Astrocyte of the spinal cord (primary cell): ENCODE measurements at places on chromosomes 2 and 18.
A peak's percentile ranks its signal among the peaks of the same experiment; 100 is the strongest.

GRCh38 chr2:44759823-44760222 lies 181.7 kb upstream of the SIX3 start:
- no peak for DNase-seq

GRCh38 chr2:143600116-143600515 lies 470.9 kb downstream of the ARHGAP15 start:
- DNase-seq: no peak

GRCh38 chr2:19021100-19021476 lies 337.3 kb downstream of the OSR1 start:
- peak; percentile 89 for DNase-seq

DNA sequence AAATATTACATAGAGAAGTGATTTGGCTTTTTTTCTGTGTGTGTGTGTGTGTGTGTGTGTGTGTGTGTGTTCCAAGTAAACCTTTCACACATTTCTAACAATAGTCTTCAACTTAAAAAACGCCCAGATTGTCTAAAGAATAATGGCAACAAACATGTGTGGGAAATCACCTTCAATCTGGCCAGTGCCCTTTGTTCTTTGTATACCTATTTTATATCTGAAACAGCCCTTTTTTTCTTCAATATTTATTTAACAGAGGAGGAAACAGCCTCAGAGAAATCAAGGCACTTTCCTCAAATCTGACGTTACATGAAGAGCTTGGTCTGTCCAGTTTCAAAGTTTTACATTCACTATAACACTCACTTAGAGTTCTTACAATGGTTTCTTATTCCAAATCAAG lies 25.3 kb downstream of the CCDC195 start:
- DNase-seq: no peak

GRCh38 chr2:108010912-108011591 lies 24.7 kb downstream of the SLC5A7 start:
- DNase-seq: no peak

DNA sequence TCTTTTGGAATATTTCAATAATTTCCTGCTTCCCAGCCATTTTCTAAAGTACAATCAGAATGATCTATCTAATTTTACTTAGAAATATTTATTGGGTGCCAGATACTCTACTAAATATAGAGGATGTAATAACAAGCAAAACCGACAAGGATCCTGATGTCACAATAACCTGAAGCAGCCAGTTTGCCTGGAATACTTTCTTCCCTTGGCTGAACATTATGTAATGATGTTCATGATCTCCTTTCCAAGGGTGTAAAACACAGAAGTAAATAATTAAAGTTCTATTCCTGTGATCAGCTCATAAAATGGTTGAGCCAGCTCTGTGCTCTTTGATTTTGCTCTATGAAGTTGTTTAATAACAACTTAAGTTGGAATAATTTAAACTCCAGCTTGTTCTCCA lies 2.6 kb upstream of the MRPL19 start:
- DNase-seq: no peak

GRCh38 chr2:37526856-37527255 lies 144.6 kb downstream of the CDC42EP3 start:
- DNase-seq: no peak

DNA sequence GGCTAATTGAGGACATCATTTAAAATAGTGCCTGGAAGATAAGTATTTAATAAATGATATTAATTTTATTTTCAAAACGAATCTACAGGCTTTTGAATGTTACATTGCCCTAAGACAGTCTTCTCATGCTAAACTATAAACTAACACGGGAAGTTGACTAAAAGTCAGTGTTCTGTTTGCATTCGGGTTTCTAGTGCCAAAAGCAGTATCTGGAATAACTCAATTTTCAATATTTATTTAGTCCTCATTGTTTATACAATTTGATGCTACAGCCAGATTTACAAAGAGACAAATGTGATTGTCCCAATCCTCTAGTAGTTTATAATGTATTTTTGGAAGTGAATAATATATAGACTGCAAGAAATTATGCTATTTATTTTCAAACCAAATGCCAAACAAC lies 429.2 kb downstream of the LRP1B start:
- DNase-seq: no peak

- peak; percentile 93 for DNase-seq
These were observed 37.4 kb upstream of the RAPGEF4 start for GRCh38 chr2:172698041-172698863.

- no peak for DNase-seq
These were observed 219.3 kb downstream of the GLI2 start for GRCh38 chr2:120954939-120955338.

- no peak for DNase-seq
These were observed 782.3 kb downstream of the ERBB4 start for GRCh38 chr2:211756266-211756665.

DNA sequence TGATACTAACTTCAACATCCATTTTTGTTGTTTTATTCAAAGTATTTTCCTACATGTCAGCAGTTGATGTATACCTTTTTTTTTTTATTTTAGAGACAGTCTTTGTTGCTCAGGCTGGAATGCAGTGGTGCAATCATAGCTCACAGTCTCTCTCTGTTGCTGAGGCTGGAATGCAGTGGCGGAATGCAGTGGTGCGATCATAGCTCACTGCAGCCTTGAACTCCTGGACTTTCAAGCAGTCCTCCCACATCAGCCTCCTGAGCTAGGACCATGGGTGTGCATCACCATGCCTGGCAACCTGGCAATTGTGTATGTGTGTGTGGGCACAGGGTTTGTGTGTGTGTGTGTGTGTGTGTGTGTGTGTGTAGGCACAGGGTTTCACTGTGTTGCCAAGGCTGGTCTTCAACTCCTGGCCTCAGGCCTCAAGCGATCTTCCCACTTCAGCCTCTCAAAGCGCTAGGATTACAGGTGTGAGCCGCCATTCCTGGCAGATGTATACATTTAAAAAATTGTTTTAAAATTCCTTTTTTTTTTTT lies 24.8 kb downstream of the SANBR start:
- DNase-seq: no peak

GRCh38 chr18:10141559-10141958 lies 227.7 kb downstream of the VAPA start:
- no peak for DNase-seq

DNA sequence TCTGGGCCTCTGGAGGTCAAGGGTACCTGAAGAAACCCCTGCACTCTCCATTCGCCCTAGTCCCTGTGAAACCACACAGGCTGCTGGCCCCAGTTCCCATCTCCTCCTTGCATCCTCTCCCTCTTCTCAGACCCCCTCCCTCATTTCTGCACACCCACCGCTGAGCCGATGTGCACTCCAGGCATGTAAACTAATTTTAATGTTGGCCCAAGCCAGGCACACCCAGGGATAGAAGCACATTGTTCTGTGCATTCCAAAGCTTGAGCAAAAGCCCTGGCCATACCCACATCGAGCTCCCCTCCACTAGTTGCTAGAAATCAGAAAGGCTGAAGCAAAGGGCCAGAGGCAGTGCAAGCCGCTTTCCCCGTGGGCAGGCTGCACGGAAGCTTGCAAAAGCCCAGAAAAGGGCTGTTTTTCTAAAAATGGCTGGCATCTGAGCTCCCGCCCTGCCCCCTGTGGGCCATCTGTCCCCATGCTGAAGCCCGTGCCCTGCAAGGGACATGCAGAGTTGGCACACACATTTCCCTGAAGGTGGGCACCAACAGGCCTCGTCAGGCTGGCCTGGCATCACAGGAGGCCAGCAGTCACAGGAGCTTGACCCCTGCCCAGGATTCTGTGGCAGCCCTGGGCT lies 181.6 kb downstream of the SMAD7 start:
- DNase-seq: no peak

DNA sequence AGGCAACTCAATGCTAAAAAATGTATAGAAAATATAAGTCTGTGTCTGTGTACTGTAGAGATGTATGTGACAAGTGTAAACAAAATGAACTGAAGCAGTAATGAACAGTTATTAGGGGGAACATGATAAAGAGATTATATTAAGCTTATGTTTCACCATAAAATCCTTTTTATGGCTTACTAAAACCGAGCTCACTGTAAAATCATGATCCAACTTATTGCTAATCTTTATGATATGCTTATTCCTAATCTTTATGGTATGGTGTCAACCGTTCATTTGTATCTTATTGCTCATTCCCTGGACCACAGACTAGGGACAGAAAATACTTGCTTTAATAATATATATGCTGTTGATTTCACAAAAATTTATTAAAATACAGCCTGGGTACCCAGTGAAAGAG lies 62.1 kb downstream of the TNFRSF11A start:
- DNase-seq: no peak

DNA sequence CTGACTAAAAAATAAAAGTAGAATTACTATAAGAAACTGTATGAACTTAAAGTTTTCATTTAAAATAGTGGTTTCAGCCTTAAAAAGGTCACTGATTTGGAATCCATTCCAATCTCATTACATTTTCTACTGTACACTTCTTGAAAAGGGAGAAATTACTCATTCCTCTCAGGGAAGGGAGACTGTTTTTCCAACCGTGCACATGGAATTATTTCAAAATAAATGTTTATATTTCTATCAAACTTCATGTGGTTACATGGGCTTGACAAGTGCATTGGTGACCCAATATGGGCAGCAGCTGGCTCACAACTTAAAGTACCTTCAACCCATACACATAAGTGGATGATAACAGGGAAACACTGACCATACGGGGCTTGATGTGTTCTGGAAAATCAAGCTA lies 324.5 kb upstream of the THUMPD2 start:
- DNase-seq: peak; percentile 88

DNA sequence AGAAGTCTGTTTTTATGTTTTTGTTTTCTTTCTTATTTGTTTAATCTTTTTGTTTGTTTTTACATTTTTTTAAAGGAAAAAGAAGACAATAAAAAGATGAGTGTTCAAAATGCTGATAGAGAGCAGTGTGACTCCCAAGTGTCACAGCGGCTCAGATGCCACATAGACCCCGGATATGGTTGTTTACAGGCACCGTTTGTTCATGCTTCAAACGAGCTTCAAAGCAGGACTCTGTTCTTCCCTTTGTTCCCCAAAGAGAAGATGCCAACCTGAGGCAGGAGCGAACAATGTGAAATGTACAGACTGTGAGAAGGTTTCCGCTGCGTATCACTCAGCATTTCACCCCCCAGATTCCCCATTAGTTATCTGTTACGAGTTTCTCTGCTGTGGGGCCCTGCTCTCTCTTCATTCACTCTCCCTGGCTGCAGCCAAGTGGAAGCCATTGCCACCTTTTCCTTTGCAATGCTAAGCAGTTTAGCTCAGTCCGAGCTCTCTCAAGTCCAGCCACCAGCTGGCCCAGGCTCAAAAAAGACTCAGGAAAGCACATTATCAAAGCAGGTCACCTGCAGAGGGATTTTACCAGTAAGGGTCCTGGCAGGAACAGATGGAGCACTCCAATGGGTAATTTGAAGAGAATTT lies 36.4 kb upstream of the PHLPP1 start:
- no peak for DNase-seq

DNA sequence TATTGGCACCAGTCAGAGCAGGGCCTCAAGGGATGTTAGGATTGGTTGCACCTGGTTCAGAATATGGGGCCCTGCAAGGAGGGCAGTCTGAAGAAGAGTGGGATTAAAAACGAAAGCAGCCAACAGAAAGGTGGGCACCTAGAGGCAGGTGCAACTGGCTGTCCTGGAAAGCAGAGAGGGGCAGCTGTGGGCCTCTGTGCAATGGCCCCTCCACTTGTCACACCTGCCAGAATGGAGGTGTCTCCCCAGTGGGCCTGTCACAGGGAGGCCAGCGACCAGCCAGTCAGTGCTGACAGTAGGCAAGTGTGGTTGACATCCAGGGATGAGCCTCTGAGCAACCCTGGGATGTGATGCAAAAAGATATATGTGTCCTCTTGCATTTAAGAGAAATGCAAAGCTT lies 37.7 kb downstream of the INPP4A start:
- DNase-seq: no peak

GRCh38 chr2:28547223-28547860 lies 51.5 kb downstream of the PLB1 start:
- no peak for DNase-seq

DNA sequence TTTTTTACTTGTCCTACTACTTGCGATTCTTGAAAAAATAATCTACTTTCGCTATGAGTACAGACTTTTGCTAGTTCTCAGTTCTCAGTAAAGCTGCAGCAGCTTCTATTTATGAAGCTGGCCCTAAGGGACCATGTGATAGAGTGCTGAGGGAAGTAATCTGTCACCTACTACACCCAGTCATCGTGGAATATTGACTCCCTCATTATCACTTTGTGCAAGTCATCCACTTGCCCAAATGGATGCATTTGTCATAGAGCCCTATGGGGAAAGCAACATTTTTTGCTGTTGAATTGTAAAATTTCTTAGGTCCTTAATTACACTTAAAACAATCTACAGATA lies 1919.8 kb downstream of the SUCLG1 start:
- no peak for DNase-seq

DNA sequence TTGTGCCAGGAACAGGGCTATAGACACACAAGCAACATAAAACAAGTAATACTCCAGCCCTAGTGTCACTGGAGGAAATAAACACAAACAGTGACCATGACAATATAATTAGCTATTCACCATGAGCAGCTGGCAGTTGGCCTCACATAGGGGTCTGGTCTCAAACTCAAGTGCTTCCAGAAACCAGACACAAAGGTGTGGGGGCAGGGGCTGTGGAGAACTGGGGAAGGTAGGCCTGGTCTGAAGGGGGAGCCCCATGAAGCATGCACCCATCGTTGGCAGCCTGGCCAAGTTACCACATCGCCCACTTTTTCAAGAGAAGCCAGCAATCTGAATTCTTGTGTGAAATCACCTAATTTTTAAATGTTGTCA lies 49.5 kb upstream of the SP3 start:
- DNase-seq: no peak

DNA sequence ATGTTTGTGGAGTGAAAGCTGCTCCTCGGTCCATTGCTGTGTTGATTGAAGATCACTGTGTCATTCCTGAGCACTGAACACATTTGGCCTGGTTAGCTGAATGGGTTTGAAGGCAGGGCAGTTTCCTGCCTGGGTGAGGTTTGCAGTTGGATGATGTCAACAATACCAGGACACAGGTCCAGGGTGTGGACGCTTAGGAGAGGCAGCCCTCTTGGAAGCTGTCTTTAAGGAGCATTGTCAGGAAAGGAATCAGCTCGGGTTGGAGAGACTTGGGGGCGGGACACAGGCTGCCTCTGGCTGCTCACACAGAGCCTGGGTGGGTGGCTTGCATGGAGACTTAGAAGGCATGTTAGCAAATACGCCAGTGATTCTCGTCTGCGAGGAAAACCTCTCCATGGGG lies 237.7 kb downstream of the SEPTIN10 start:
- DNase-seq: peak; percentile 48

GRCh38 chr2:106547164-106547903 lies 60.2 kb downstream of the CD8B2 start:
- no peak for DNase-seq

DNA sequence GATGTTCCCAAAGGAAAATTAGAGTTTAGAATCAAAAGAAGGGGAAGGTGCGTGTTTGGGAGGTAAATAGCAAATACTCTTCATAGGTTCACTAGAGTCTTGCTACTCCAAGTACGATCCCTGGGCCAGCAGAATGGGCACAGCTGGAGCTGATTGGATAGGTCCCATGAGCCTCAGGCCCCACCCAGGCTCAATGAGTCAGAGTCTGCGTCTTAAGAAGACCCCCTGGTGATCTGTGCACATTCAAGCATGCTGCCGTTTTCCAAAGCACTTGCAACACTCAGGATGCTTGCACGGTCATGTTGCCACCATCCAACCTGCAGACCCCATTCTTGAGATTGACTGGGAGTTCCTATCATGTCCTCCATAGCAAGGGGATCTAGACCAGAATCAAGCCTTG lies 40.5 kb downstream of the ABCG8 start:
- peak; percentile 63 for DNase-seq
